Sciatic nerve (tissue), 2 donors: ENCODE measurements at places on chromosomes 12 and 14. TPM values are rescaled to one million over a fixed set of nuclear protein-coding genes. Genes with fewer than 3 reads are reported as not detected.
A peak's percentile ranks its signal among the peaks of the same experiment; 100 is the strongest.

The PRR4 gene
- total RNA-seq: 9.2 TPM

DNA sequence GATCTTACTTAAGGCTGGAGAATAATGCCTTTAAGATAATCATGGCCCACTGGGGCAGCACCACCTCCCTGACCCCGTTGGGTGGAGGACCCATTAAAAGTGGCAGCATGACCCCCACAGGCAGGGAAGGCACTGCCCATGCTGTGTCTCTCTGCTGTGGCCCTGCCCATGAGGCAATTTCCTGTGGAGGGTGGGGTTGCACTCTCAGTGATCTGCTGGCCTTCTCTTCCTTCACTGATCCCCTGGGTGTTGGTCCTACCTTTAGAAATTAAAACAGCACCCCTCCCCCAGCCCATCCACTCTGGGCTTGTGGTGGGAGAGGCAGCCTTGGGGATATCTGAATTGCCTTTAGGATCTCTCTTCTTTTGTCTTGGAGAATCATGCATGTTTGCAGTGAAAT lies 17.3 kb downstream of the KLRK1 start:
- DNase-seq: no peak

GRCh38 chr12:8948701-8949341 lies 624 bp downstream of the M6PR start:
- no peak for DNase-seq

DNA sequence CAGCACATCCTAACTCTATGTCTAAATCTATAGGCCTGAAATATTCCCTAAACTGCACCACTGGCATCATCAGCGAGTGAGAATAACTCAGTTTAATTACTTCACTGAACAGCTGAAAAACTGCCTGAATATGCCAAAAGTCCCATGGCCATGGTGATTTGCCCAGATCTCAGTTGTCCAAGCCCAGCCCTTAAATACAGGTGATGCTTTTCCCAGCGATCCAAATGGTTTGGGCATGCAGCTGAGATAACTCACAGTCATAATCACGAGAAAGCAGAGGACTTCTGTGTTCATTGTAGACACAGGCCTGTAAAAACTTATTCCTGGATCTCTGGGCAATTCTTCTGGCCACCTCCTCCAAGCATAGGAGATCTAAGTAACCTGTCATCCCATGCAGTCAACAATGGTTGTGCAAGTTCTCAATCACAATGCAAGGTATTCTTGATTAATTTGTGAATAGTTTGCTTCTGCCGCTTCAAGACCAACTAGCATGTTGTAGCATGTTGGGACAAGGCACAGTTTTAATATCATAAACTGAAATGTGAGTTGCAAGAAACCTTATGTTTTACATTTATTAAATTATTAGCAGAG lies 40.5 kb downstream of the DUSP6 start:
- no peak for DNase-seq

The CLMN gene
- total RNA-seq: 41.8 TPM

DNA sequence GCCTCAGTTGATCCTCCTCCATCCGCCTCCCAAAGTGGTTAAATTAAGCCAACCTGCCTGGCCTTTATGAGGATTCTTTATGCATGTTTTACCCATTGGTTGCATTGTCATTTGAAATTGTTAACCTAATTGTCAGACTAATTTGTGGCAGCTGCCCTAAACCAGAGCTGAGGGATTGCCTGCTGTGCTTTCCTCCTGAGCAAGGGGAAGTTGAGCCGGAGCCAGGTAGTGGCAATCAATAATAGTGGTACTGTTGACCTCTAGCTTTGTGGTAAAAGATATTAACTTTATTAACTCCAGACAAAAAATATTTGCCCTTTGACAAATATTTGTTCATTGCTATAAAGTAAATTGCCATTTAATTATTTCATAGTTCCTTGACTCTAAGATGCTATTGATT lies 5.6 kb upstream of the HEBP1 start:
- no peak for DNase-seq

The NEUROD4 gene
- total RNA-seq: not detected

GRCh38 chr14:74634964-74635363 lies 22.9 kb upstream of the LTBP2 start:
- no peak for DNase-seq

- DNase-seq: no peak
These were observed 68.9 kb upstream of the YARS2 start for GRCh38 chr12:32824596-32824995.

DNA sequence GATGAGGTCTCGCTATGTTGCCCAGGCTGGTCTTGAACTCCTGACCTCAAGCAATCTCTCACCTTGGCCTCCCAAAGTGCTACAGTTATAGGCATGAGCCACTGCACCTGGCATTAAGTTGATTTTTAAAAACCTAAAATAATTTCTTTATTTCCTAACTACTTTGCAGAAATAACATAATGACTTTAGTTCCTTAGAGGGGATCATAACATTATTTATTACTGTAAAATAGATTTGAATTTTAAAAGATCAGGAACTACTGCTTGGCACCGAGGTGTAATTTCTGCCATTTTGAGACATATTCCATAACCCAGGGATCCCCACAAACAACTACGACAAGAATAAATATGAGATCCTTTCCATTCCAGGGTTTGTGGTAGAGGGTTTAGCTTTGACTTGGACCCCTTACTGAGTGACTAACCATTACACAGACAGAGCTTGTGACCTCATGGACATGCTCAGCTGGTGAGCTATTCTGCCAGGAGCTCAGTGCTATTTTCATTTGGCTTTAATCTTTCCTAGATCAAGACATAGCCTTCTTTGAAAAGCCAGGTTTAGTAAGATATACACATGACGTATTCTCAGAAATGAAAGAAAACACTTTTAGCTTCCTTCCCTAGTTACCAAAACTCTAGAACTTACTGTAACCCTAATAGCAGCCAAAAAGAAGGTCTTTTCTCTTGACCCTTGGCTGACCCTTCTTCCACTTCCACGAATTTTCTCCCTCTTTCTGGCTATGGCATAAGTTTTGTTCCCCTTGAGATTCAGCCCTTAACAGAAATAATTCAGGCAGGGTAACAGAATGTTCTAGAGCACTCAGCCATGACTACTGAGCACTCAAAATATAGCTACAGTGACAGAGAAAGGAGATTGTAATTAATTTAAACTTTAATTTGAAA lies 75.1 kb upstream of the NUDT4 start:
- DNase-seq: no peak

The GALNT16 gene
- total RNA-seq: 8.1 TPM

- no peak for DNase-seq
These were observed 836.0 kb upstream of the FBXO33 start for GRCh38 chr14:40268236-40268635.

GRCh38 chr14:69693145-69693544 lies 73.8 kb upstream of the SRSF5 start:
- DNase-seq: no peak

DNA sequence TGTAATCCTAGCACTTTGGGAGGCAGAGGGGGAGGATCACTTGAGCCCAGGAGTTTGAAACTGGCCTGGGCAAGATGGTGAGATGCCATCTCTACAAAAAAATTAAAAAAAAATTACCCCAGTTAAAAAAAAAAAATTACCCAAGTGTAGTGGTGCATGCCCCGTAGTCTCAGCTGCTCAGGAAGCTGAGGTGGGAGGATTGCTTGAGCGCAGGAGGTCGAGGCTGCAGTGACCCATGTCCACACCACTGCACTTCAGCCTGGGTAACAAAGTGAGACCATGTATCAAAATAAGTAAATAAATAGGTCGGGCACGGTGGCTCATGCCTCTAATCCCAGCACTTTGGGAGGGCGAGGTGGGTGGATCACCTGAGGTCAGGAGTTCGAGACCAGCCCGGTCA lies 128.8 kb downstream of the VRK1 start:
- DNase-seq: no peak

GRCh38 chr14:29752221-29752923 lies 175.3 kb downstream of the PRKD1 start:
- DNase-seq: no peak

The ATP5F1B gene
- 246 TPM for total RNA-seq

DNA sequence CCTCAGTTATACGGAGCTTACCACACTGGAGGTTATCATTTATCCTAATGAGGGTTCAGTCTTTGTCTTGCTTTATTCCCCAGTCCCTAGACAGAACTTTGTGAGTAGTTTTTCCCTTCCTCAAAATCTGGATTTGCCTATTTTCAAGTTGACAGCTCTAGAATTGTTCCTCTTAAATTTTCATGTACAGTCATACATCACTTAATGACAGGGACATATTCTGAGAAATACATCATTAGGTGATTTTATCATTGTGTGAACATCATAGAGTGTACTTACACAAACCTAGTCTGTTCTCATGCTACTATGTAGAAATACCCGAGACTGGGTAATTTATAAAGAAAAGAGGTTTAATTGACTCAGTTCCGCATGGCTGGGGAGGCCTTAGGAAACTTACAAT lies 3.1 kb downstream of the PRKAB1 start:
- no peak for DNase-seq

The FNTB gene
- total RNA-seq: 40.7 TPM

The KCNJ8 gene
- 10.8 TPM for total RNA-seq

- peak; percentile 76 for DNase-seq
These were observed 178.1 kb downstream of the SOX5 start for GRCh38 chr12:23771240-23771949.

- DNase-seq: no peak
These were observed 124.7 kb downstream of the GARIN6 start for GRCh38 chr12:99772274-99772673.

DNA sequence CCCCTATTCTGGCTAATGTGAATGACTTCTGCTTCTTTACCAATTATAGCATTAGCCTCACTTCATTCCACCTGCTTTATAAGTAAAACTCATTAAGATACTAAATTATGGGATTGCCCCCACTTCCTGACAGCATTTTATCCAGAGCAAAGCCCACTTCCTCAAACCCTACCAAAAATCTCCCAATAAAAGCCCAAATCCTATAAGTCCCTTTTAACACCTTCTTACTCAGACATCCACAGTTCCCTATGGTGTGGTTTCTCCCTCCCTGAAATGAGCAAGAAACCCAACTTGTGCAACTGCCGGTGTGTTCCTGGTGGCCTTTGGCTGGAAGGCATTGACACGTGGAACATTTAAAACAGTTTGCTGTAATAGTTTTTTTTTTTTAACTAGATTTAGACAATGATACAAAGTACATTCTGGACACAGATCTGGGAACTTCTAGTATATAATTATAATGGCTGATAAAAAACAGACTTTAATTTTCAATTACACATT lies 53.1 kb downstream of the BRMS1L start:
- no peak for DNase-seq

DNA sequence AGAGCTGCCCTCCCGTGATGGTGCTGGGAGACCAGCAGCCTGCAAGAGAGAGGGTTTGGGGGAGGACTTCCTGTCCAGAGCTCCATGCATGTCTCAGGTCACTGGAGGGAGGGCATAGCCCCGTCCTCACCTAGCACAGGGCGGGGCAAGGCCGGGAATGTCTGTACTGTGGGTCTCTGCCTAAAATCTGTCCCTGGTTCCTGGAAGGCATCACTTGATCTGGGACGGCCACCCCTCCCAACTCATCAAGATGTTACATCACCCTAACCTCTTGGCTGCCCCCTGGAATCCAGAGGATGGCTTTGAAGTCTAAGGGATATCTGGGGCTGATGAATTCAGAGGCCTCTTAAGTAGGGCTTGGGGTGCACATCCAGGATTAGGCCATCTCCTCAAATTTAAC lies 37.0 kb upstream of the MEG3 start:
- DNase-seq: no peak

The SMCO2 gene
- 0.40 TPM for total RNA-seq

DNA sequence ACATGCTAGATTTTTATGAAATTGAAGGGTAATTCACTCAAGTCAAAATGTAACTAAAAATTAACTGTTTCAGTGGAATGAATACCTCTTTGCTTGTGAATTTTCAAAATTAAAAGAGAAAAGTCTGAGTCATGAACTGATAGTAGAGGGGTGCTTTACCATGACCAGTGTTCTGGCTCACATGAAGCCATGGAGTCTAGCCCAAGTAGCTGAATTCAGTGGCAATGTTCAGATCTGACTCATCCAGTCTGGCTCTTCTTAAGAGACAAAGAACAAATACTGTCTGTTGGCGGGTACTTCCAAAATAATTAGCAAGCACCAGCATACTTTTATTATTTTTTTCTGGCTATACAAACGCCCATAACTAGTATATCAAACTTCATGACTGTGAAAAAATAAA lies 366.3 kb upstream of the GARIN6 start:
- no peak for DNase-seq

The SCFD1 gene
- total RNA-seq: 91.0 TPM

DNA sequence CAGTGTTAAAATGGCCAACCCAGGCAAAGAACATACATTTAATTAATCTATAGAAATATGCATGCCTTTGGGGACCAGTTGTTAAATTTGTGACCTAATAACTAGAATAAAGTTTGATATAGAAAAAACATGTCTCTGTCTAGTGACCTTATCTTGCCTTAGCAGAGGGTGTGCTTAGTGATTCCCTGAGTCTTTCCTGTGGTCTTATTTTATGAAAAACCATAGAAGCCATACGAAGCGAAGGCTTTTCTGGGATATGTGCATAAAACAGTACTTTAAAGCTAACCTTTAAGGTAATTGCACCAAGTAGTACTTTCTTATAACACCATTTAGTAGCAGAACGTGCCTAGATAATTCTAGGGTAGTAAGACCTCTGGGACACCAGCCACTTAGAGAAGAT lies 379.4 kb downstream of the ZFP36L1 start:
- DNase-seq: no peak

DNA sequence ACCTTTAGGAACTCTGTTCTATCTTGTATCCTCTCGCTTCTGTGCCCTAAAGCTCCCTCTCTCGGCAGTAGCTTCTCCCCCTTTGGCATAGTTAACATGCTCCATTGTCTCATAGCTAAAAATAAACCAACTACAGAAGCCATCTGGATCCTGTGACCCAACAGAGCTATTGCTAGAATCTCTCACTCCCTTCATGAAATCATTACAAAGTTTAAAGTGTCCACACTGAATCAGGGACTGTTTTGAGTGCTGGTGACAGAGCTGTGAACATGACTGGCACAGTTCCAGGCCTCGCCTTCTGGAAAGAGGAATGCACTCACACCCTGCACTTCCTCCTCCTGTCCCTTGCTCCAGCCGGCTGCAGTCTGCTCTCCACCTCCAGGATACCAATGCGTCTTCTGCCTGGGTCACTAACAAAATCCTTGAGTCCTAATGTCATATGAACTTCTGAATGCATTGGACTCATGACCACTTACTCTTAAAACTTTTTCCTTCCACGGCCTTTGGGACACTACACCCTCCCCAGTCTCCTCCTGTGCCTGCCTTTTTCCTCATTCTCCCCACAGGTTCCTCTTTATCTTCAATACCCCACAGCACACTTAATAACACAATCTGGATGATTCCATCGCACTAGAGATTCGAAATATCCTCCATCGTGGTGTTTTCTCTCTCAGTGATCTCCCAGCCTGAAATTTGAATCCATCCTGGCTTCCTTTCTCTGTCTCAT lies 13.2 kb downstream of the PLBD1 start:
- DNase-seq: peak; percentile 77

The SELPLG gene
- 12.3 TPM for total RNA-seq
